Epithelial cell of proximal tubule (primary cell): ENCODE measurements at places on chromosomes 12 and 14.

DNA sequence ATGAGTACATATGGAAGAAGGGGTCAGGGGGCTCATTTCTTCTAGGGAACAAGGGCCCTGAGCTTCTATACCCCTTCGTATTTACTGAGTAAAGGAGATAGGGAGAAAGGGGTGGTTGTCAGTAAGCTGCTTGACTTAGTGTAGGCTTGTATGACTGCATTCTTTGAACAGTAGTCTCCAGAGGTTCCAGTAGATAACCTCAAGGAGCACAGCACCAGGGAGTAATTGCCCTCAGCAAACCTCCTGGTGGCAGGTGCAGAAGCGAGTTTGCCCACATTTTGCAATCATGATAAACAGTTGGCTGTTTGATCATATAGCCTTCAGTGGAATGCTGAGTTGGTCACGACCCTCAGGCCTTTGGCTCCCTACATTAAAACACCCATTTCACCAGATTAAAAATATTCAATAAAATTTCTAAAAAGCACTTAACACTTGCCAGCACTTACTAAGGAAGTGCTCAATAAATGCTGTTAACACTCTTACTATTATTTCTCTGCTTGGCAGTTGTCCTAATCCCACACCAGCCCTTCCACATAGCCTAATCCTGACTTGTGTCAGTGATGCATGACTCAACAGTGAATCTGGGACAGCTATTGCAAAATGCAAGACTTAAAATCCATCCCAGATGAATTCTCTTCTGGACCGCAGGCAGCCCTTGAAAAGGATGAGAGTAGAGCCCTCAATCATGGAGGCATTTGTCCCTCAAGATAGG lies 3.7 kb upstream of the DHRS4L2 start:
- no peak for DNase-seq

DNA sequence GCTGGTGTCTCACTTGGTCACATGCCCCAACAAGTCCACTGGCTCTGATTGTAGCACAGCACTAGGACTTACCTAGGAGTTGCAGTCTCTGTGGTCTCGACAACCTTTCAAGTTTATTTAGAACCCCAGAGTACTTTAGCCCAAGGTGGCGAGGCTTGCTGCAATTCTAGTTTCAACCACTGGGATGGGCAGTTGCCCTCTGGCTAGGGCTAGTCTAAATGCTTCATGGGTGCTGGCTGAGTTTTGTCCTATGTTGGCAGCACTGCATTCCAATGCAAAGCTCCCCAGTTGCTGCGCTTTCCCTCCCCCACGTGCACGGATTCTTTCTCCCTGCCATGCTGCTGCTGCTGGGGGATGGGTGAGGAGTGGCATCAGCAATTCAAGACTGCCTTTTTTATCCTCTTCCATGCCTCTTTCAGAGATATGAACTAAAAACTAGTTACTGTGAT lies 207.9 kb downstream of the SYNE2 start:
- no peak for DNase-seq

- no peak for DNase-seq
These were observed at the start of gene TCL1A for GRCh38 chr14:95713596-95714371. TSS of gene TCL1A (minus strand) at chr14:95714125. CDS start at chr14:95714066, 59 bp downstream.

DNA sequence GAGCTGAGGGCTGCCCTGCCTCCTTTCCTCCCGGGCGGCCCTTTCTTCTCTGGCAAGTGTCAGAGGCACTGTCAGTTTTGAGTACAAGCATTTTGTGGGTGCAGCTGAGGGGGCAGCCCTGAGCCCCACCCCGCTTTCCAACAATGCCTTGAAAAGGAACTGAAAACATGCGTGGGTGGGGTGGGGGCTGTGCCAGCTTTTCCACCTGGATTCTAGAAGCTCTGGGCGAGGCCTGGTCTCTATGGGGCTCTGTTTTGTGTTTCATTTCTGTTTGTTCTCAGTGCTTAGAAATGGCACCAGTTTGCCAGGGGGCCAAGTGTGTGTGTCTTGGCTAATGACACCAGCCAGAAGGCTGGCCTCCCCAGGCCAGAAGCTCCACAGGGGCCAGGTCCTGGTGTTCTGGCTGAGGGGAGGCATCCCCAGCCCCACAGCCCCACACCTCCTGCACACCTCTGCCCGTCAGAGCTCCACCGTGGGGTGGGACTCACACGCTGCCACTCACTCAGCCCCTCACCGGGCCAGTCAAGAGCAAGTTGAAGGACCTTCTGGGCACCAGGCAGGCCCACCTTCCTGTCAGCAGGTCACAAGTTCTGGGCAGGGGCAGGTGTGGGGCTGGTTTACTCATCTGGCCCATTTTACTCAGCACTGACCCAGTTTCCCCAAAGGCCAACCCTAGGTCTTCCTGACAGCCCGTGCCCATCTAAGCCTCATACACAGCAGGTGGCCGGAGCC lies 155.1 kb downstream of the CALM1 start:
- no peak for DNase-seq

- DNase-seq: no peak
These were observed 29.5 kb upstream of the MSRB3 start for GRCh38 chr12:65248656-65249633.

DNA sequence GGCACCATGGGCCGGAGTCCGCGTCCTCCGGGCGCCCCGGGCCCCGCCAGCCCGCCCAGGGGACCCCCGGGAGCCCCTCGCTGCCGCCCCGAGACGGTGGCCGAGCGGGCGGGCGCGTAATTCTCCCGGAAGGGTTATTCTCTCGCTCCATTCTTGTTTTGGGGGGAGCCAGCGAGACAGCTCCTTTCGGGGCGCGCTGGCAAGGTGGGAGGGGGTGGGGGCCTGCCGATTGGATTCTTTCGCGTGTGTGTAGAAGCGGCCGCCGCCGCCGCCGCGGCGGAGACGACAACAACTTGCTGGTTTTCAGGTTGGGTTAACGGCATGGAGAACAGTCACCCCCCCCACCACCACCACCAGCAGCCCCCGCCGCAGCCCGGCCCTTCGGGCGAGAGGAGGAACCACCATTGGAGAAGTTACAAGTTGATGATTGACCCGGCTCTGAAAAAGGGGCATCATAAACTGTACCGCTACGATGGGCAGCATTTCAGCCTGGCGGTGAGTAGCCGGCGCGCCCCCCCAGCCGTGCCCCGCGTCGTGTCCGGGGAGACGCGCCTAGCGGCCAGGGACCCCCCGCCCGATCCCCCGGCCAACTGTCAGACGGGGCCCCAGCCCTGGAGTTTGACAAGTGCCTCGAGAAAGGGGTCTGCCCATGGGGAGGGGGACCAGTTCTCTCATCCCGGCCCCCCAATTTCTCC lies 755 bp downstream of the SETD1B start:
- no peak for DNase-seq

DNA sequence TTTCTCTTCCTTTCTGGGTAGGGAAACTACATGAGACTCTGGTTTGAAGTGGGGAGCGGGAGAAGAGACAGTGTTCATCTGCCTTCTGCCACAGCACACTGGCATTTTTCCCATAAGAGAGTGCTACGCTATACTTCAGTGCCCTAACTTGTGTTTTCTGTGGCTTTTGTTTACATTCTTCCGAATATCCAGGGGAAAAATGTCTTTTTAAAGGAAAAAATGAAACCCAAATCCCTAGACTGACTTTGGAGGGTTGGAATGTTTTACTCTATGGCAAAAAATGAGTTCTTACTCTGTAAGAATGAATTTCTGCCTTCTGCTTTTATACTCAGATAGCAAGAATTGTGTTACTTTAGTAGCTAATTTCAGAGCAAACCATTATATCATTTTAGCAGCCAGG lies 88.1 kb upstream of the TMEM263 start:
- no peak for DNase-seq

- no peak for DNase-seq
These were observed 83.4 kb downstream of the PDZRN4 start for GRCh38 chr12:41271489-41271888.
